Osteocyte (in vitro differentiated cells): ENCODE measurements at places on chromosomes 16 and 17. TPM values are rescaled to one million over a fixed set of nuclear protein-coding genes. Genes with fewer than 3 reads are reported as not detected.

The OTOA gene
- total RNA-seq = 0.08 TPM in 1 of 2 replicates, not detected in the other

- no peak overlapping the region for H3K4me3 ChIP-seq
- H3K4me1 ChIP-seq = peaks cover 61% of the 10 kb centered on the region
- no peak for DNase-seq
Measured at GRCh38 chr17:17849147-17849820, 12.5 kb upstream of the SREBF1 start.

GRCh38 chr16:23902034-23902747, 66.4 kb downstream of the PRKCB start:
- H3K4me3 ChIP-seq = no peak overlapping the region
- H3K36me3 ChIP-seq = no peaks in the 10 kb centered on the region
- no peak for DNase-seq
- no peaks in the 10 kb centered on the region for H3K27me3 ChIP-seq
- no peak overlapping the region for H3K27ac ChIP-seq

DNA sequence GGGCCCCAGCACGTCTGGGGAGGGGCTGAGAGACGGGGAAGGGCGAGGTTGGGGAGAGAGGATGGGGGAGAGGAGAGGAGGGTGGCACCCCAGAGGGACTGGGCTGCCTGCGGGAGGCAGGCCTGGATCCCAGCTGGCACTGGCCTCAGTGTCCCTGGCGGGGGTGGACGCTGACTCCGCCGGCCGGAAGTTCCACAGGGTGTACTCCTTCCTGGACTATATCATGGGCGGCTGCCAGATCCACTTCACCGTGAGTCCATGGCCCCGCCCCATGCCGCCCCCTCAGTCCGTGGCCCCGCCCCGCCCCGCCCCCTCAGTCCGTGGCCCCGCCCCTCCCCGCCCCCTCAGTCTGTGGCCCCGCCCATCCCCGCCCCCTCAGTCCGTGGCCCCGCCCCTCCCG, 11.3 kb downstream of the CPNE7 start:
- H3K4me3 ChIP-seq = no peak overlapping the region
- H3K4me1 ChIP-seq = peaks cover 2% of the 10 kb centered on the region
- no peaks in the 10 kb centered on the region for H3K27me3 ChIP-seq
- H3K27ac ChIP-seq = no peak overlapping the region

The TP53TG3F gene
- total RNA-seq = not detected in 2 replicates

- H3K36me3 ChIP-seq = no peaks in the 10 kb centered on the region
- H3K4me1 ChIP-seq = no peaks in the 10 kb centered on the region
- no peaks in the 10 kb centered on the region for H3K27me3 ChIP-seq
- no peak overlapping the region for H3K27ac ChIP-seq
- DNase-seq = no peak
Measured at GRCh38 chr17:17557796-17558195, 33.7 kb downstream of the PEMT start.

- H3K4me1 ChIP-seq = peaks cover 5% of the 10 kb centered on the region
- H3K27me3 ChIP-seq = peaks cover 9% of the 10 kb centered on the region
- DNase-seq = peak; percentile 67
- H3K27ac ChIP-seq = no peak overlapping the region
- no peaks in the 10 kb centered on the region for H3K36me3 ChIP-seq
- H3K4me3 ChIP-seq = peak overlapping the region; percentile 68
Measured at GRCh38 chr16:27108826-27109665, 42.3 kb downstream of the C16orf82 start.

The STAT5A gene
- 45.5 and 47.7 TPM in 2 replicates for total RNA-seq

The PCGF2 gene
- 66.1 and 66.9 TPM in 2 replicates for total RNA-seq

- H3K27me3 ChIP-seq = no peaks in the 10 kb centered on the region
- H3K4me1 ChIP-seq = peaks cover 11% of the 10 kb centered on the region
Measured at GRCh38 chr17:4220655-4221054, 43.1 kb downstream of the ANKFY1 start.

- no peak overlapping the region for H3K4me3 ChIP-seq
- DNase-seq = no peak
- H3K27ac ChIP-seq = peak overlapping the region; percentile 24
- no peaks in the 10 kb centered on the region for H3K27me3 ChIP-seq
- H3K4me1 ChIP-seq = peaks cover 27% of the 10 kb centered on the region
Measured at GRCh38 chr17:60902399-60902798, 224.7 kb downstream of the BCAS3 start.

GRCh38 chr17:34379868-34380267, 16.8 kb upstream of the CCL1 start:
- H3K4me3 ChIP-seq = no peak overlapping the region
- H3K27ac ChIP-seq = no peak overlapping the region
- no peaks in the 10 kb centered on the region for H3K36me3 ChIP-seq
- H3K27me3 ChIP-seq = peaks cover 11% of the 10 kb centered on the region

- no peaks in the 10 kb centered on the region for H3K4me1 ChIP-seq
- H3K4me3 ChIP-seq = no peak overlapping the region
- no peaks in the 10 kb centered on the region for H3K36me3 ChIP-seq
- peaks cover 8% of the 10 kb centered on the region for H3K27me3 ChIP-seq
Measured at GRCh38 chr16:8990445-8990844, 26.7 kb upstream of the USP7 start.

GRCh38 chr17:2222301-2222700, 81.3 kb downstream of the SMG6 start:
- H3K4me3 ChIP-seq = no peak overlapping the region
- peaks cover 10% of the 10 kb centered on the region for H3K36me3 ChIP-seq
- DNase-seq = no peak
- H3K27me3 ChIP-seq = no peaks in the 10 kb centered on the region
- H3K27ac ChIP-seq = no peak overlapping the region

The MAF gene
- total RNA-seq = 63.6 and 70.3 TPM in 2 replicates

- peak overlapping the region; percentile 54 for H3K27ac ChIP-seq
- no peaks in the 10 kb centered on the region for H3K36me3 ChIP-seq
- H3K4me3 ChIP-seq = no peak overlapping the region
- peaks cover 26% of the 10 kb centered on the region for H3K4me1 ChIP-seq
- DNase-seq = no peak
Measured at GRCh38 chr16:9077091-9077809, 14.2 kb upstream of the HAPSTR1 start.

The SOST gene
- not detected in 2 replicates for total RNA-seq

GRCh38 chr17:7167832-7168231, 11.3 kb downstream of the ASGR1 start:
- H3K4me1 ChIP-seq = peaks cover 5% of the 10 kb centered on the region
- H3K36me3 ChIP-seq = no peaks in the 10 kb centered on the region
- H3K27me3 ChIP-seq = peaks cover 8% of the 10 kb centered on the region

- no peaks in the 10 kb centered on the region for H3K36me3 ChIP-seq
- H3K27ac ChIP-seq = no peak overlapping the region
- peaks cover 13% of the 10 kb centered on the region for H3K27me3 ChIP-seq
- H3K4me3 ChIP-seq = no peak overlapping the region
- DNase-seq = no peak
Measured at GRCh38 chr17:71869841-71870545, 250.8 kb upstream of the SOX9 start.

- H3K4me1 ChIP-seq = peaks cover 62% of the 10 kb centered on the region
- no peak for DNase-seq
- peak overlapping the region; percentile 88 for H3K4me3 ChIP-seq
- H3K36me3 ChIP-seq = no peaks in the 10 kb centered on the region
- no peaks in the 10 kb centered on the region for H3K27me3 ChIP-seq
Measured at GRCh38 chr17:12666718-12667117, 1.0 kb downstream of the MYOCD start.

The ENO3 gene
- 9.4 and 9.5 TPM in 2 replicates for total RNA-seq

The DNAH17 gene
- 0.52 and 0.54 TPM in 2 replicates for total RNA-seq

DNA sequence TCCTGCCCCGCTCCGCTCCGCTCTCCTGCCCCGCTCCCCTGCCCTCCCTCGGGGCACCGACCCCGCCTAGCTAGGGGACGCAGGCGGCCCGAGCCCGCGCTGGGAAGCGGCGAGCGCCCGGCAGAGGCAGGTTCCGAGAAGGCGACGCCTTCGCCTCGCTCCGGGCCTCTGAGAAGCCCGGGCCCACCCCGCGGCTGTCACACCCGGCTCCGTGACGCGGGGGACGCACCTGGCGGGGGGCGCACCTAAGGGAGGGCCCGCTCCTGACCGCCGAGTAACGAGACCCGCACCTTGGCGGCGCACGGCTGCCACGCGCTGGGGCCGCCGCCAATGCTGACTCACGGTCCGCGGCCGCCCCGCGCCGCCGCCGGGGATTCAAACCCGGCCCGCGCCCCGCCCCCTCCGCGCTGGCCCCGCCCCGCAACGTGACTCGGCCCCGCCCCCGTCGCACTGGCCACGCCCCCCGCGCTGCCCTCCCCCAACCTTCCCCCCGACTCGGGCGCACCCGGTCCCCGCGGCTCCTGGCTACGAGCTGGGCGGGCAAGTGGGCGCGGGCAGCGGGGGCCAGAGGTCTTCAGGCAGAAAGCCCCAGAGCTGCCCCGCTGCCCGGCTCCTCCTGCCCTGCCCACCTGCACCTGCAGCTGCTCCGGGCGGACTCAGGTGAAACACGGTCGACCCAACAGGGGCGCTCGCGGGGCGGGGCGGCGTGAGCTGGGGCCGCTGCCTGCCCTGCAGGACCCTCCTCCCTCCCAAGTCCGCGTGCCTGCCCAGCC, 27.8 kb downstream of the GNPTG start:
- peaks cover 10% of the 10 kb centered on the region for H3K36me3 ChIP-seq
- H3K4me3 ChIP-seq = peak overlapping the region; percentile 68
- peak overlapping the region; percentile 62 for H3K27ac ChIP-seq
- no peak for DNase-seq
- H3K27me3 ChIP-seq = no peaks in the 10 kb centered on the region
- peaks cover 20% of the 10 kb centered on the region for H3K4me1 ChIP-seq

- H3K4me3 ChIP-seq = no peak overlapping the region
- H3K27ac ChIP-seq = no peak overlapping the region
- peaks cover 29% of the 10 kb centered on the region for H3K27me3 ChIP-seq
- peaks cover 5% of the 10 kb centered on the region for H3K4me1 ChIP-seq
- DNase-seq = no peak
Measured at GRCh38 chr17:69581061-69581961, 166.8 kb downstream of the MAP2K6 start.

The ADAM11 gene
- 1.0 and 1.7 TPM in 2 replicates for total RNA-seq

- no peak for DNase-seq
- no peak overlapping the region for H3K27ac ChIP-seq
- no peaks in the 10 kb centered on the region for H3K36me3 ChIP-seq
- H3K27me3 ChIP-seq = peaks cover 30% of the 10 kb centered on the region
- peaks cover 5% of the 10 kb centered on the region for H3K4me1 ChIP-seq
Measured at GRCh38 chr17:50311483-50311882, 34.4 kb upstream of the XYLT2 start.

DNA sequence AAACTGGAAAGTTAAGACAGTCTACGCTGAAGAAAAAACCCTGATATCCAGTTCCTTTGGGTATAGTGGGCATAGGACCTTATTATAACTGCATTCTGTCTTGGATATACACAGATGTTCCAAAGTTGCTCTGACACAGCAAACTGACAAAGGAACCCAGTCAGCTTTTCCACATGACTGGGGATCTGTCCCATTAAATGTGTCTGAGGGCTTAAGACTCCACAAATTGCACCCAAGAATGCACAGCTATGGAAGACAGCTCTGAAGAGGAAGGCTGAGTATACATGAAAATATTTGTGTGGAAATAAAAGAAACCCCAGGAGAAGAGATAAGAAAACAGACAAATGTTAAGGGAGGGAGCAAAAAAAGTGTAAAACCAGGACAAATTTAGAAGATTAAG, 114.1 kb downstream of the SPAG9 start:
- H3K4me3 ChIP-seq = no peak overlapping the region
- peaks cover 6% of the 10 kb centered on the region for H3K4me1 ChIP-seq
- DNase-seq = no peak
- H3K27ac ChIP-seq = peak overlapping the region; percentile 17

The FGF11 gene
- total RNA-seq = 1.3 and 1.5 TPM in 2 replicates

DNA sequence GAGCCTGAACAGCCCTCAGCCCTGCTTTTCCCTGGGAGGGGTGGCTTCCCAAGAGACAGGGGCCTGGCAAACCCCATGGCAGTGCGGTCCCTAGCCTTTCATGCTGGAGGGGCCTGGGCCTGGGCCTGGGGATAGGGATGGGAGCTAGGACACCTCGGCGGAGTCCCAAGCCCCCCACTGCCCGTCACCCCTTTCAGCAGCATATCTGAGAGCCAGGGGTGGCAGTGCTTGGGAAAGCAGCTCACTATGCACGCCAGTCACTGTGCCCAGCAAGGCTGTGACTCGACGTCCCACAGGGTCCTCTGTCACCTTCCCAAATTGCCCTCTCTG, 612 bp upstream of the SLC47A2 start:
- H3K4me3 ChIP-seq = no peak overlapping the region
- no peaks in the 10 kb centered on the region for H3K36me3 ChIP-seq
- no peak for DNase-seq
- no peaks in the 10 kb centered on the region for H3K27me3 ChIP-seq

DNA sequence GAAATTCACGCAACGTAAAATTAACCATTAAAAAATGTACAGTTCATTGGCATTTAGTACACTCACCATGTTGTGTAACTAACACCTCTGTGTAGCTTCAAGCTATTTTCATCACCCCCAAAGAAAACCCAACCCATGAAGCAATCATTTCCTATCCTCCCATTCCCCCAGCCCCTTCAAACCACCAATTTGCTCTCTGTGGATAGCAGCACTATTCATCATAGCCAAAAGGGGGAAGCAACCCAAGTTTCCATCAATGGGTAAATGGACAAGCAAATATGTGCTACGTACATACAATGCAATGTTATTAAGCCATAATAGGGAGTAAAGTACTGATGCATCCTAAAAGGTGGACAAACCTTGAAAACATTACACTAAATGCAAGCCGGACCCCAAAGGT, 10.9 kb upstream of the KRT222 start:
- no peaks in the 10 kb centered on the region for H3K4me1 ChIP-seq
- H3K27ac ChIP-seq = no peak overlapping the region
- no peak for DNase-seq
- H3K36me3 ChIP-seq = no peaks in the 10 kb centered on the region
- H3K4me3 ChIP-seq = no peak overlapping the region

DNA sequence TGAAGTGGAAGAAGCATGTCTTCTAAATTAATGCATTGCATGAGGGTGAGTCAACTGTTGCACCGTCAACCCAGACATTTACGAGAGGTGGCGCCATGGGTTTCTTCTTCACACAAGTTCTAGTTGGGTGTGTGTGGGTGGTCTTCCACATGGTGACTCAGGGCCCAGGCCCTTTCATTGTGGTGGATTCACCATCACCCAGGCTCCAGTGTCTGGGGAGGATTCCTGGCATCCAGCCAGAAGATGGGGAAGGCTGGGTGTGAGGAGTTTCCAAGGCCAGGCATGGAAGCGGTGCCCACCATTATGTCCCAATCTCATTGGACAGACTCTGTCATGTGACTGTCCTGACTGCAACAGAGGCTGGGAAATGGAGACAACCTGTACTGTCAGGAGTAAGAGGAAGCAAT, 21.4 kb upstream of the JPH3 start:
- DNase-seq = no peak
- no peak overlapping the region for H3K4me3 ChIP-seq
- peaks cover 65% of the 10 kb centered on the region for H3K4me1 ChIP-seq
- H3K27me3 ChIP-seq = no peaks in the 10 kb centered on the region
- H3K36me3 ChIP-seq = no peaks in the 10 kb centered on the region
- peak overlapping the region; percentile 97 for H3K27ac ChIP-seq

DNA sequence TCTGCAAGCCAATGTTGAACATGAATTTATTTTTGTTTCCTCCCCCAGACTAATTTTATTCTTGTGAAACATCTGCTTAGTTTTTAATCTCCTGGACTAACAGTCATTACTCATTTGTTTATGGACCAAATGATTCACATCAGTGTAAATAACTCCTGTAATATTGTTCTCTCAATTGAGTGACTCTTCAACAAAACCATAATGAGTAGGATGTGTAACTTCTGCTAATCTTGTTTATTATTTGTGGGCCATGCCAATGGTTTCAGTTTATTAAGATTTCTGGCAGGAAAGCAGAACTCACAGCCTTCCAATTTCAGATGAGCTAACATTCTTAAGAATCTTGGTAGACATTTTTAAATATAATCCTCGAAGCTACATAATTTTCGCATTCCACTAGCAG, 1216.3 kb upstream of the GOT2 start:
- no peaks in the 10 kb centered on the region for H3K27me3 ChIP-seq
- H3K36me3 ChIP-seq = no peaks in the 10 kb centered on the region
- H3K4me3 ChIP-seq = no peak overlapping the region

GRCh38 chr17:61410141-61411010, 10.7 kb downstream of the TBX2 start:
- DNase-seq = no peak
- peak overlapping the region; percentile 34 for H3K27ac ChIP-seq
- H3K4me3 ChIP-seq = peak overlapping the region; percentile 55
- peaks cover 2% of the 10 kb centered on the region for H3K36me3 ChIP-seq
- H3K4me1 ChIP-seq = peaks cover 19% of the 10 kb centered on the region
